NCI-H2171 treated with DMSO at 0.1 percent for 48 hours (cell line): ENCODE measurements at places on chromosomes 3 and 15.
A peak's percentile ranks its signal among the peaks of the same experiment; 100 is the strongest.

- no peak for DNase-seq
These were observed 14.4 kb upstream of the PLA2G4D start for GRCh38 chr15:42108806-42109205.

DNA sequence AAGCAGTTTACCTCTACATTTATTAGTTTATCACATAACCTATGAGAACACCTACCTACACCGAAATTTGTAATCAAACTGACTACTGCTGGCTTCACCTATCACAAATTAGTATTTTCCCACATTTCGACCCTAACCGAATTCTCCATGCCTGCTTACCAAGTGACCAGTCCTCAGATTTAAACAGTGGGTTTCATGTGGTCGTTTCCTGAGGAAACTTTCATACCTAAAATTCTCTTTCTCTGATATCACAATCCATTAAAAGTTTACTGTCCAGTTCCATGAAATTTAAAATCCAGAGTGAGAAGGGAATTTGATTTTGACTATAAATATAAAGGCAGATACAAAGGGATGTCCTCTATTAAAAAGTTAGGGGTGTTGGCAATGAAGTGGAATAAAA lies 1.9 kb downstream of the PLOD2 start:
- DNase-seq = no peak

DNA sequence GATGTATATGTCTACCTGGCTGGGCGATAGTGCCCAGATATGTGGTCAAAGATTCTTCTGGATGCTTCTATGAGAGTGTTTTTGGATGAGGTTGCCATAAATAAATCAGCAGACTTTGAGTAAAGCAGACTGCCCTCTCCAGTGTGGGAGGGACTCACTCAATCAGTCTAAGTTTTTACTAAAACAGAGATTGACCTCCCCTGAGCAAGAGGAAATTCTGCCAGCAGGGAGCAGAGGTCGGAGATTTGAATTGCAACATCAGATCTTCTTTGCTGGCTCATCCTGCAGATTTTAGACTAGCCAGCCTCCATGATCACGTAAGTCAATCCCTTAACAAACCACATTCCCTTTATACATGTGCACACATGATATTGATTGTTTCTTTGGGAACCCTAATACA lies 300.9 kb downstream of the MCTP2 start:
- no peak for DNase-seq

DNA sequence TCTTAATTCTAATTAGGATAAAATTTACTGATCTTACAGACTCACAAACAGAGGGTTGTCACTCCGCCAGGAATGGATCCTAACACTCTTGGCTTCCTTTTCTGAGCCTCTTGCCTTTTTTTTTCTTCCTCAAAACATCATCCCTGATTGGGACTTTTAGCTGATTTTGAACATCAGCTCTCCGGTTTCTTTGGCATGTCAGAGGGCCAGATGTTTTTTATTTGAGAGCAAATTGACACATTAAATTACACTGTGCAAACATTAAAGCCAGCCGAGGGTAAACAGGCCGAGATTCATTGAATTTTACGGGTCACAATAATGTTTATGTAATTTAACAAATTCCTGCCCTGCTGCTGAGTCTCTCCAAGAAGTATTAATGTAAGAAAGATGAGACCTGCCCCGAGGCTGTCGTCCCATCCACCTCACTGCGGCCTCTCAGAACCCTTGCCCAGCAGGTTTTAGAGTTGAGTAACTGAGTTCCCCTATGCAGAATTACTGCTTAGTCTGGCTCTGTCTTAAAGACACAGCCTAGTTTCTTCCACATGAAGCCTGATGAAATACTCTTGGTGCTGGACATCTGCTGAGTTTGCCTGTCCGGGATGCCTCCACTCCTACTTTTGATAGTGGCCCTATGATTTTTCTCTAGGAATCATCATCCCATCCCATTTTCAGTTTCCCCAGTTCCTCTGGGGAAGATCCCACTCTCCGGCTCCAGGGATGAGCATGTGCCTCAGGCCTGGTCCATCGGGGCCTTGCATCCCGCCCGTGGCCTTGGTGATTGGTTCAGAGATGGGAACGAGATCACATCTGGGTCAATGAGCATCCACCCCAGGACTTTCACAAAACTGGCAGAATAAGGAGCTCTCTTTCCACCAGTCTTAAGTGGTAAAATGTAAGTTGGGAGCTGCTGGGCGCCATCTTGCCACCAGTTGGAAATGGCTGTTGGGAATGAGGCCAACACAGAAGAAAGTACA lies 226.6 kb upstream of the TLE3 start:
- DNase-seq = peak; percentile 74

- no peak for DNase-seq
These were observed 35.6 kb downstream of the IMPG2 start for GRCh38 chr3:101284757-101285156.

- DNase-seq = no peak
These were observed 59.8 kb downstream of the PDIA5 start for GRCh38 chr3:123126653-123127052.

DNA sequence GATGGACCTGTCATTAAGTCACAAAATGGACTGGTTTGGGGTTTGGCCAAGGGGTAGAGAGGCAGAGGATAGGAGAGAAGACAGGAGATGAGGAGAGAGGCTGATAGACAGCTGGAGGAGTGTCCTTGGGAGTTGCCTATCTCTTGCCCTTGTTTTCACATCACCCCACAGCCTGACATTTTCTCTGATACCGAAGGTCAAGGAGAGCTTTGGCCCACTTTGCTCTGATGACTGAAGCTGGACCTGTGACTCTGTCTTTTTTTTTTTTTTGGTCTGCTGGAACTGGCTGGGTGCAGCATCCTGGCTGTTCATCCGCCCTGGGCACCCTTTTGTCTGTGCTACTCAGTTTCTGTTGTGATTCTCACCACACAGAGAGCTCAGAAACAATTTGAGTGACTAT lies 5.1 kb downstream of the GPD1L start:
- DNase-seq = no peak

DNA sequence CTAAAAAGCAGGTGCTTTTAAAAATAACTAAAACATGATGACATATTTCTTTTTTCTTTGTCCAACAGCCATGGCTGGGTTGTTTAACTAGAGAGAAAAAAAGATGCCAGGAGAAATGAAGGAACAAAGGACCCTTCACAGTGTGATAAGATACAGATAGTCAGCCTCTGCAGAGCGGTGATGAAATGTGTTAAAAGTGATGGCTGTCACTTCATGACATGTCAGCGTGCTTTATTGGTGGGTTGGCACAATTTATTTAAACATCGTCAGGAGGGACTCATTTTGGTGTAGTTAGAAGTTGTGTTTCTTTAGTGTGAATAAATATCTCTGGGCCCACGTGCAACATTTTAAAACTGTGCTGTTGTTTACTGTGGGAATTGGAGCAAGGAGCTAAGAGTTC lies 887.4 kb upstream of the CFAP20DC start:
- DNase-seq = no peak

DNA sequence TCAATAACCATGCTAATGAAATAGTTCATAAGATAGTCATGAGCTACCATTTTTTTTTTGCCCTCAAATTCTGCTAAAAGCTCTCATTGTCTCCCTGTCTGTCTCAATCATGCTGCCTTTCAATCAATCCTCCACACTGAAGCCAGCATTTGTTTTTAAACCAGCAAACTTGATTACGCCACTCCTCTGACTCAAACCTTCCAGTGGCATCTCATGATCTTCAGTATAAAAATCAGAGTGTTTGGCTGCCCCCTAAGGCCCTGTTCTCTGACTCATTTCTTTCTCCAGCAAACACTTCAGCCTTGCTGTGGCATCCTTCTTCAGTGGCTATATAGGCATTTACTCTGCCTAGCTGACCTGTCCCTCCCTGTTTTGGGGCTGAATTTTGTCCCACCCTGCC lies 36.0 kb upstream of the EOMES start:
- no peak for DNase-seq

- no peak for DNase-seq
These were observed 16.9 kb upstream of the KNG1 start for GRCh38 chr3:186700267-186700666.

DNA sequence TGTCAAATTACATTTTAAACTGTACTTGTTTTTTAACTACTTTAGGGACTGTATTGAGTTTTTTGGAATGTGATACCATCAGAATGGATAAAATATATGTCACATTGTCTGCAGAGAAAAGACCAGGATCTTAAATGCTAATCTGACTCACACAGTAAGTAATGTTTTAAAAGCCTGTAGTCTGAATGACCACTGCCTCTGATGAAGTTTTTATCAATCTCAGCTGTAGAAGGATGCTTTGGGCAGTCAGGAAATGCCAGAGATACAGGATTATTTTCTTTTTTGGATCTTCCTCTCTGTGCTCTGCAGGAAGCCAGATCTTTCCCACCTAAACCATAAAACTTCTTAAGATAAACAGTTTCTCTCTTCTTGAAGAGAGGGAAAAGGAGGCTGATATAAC lies 73.1 kb upstream of the PRTG start:
- DNase-seq = no peak

- DNase-seq = peak; percentile 51
These were observed 31.6 kb downstream of the CBLB start for GRCh38 chr3:105837143-105837740.

- no peak for DNase-seq
These were observed 298.6 kb upstream of the LYSMD4 start for GRCh38 chr15:100031665-100032357.

DNA sequence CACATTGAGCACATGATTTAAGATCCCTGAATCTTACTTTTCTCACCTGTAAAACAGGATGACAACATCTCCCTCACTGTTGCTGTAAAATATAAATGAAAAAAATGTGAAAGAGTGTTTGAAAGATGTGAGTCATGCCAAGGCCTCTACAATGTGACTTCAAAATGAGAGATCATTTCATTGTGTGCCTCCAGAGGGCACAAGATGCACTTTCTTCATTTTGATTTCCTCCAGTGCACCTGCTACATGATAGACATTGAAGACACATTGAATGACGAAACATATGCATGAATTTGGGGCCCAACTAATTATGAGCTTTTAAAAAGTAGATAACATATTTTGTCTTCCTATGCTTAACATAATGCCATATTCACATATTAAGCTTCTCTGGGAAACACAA lies 170.3 kb downstream of the MOBP start:
- DNase-seq = peak; percentile 0

DNA sequence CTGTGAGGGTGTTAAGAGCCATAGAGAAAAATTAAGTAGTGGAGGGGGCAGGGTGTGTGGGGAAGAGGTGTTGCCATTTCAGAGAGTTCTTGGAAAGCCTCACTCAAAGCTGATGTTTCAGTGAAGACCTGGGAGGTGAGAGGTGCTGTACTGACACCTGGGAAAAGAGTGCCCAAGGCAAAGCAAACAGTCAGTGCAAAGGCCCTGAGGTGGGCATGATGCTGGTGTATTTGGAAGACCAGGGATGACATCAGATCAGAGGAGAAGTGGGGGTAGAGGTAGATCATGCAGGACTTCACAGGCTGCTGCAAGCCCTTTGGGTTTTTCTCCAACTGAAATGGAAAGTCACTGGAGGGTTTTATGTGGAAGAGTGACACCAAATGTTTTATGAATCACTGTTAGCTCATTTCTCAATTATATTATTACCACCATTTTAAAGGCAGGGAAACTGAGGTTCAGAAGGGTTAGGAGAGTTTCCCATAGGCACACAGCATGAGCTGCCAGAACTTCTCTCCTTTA lies 42.8 kb upstream of the SMAD3 start:
- DNase-seq = no peak

- no peak for DNase-seq
These were observed 630.8 kb upstream of the KCNMB2 start for GRCh38 chr3:177905173-177906125.

- no peak for DNase-seq
These were observed 936.6 kb downstream of the ZPLD1 start for GRCh38 chr3:103371411-103371810.

DNA sequence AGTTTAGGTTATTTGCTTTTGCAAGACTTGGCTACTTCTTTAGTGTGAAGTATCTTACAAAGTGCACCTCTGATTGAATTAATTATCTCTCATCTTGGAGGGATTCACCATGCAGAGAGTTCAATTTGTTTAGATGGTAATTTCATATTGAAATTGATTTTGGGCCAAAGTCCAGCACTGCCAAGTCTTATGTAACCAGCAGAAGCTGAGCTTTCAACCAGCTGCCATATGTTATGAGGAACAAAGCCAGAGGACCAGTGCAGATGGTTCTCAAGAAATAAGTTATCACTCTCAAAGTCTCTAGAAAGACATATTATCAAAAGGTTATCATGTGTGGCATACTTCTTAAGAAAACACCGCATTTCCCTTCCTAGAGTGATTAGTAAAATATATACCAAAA lies 29.0 kb downstream of the ABHD6 start:
- peak; percentile 0 for DNase-seq

DNA sequence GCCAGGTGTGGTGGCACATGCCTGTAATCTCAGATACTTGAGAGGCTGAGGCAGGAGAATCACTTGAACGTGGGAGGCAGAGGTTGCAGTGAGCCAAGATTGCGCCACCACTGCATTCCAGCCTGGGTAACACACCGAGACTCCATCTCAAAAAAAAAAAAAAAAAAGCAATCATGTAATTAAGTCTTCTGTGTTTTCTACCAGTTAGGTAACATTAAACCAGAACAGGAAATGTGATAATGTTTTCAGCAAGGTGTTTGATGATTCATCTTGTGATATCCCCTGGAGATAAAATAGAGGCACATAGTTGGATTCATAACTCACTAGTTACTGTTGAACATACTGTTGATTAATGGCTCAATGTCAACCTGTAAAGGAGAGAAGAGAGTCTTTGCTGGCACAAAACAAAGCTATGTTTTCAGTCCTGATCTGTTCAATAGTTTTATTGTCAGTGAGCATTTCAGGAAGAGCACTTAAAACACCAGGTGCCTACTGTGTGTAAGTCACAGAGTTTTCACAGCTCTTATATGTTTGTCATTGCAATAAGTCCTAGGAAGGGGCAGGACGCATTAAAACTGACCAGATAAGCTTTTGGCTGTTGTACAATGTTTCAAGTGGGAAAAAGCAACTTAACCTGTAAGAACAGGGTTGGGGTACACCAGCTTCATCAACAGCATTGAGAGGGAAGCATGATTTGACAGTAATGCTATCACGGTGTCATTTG lies 19.5 kb downstream of the DNAJB11 start:
- DNase-seq = peak; percentile 27

- no peak for DNase-seq
These were observed 10.6 kb downstream of the HCN4 start for GRCh38 chr15:73357999-73358665.

DNA sequence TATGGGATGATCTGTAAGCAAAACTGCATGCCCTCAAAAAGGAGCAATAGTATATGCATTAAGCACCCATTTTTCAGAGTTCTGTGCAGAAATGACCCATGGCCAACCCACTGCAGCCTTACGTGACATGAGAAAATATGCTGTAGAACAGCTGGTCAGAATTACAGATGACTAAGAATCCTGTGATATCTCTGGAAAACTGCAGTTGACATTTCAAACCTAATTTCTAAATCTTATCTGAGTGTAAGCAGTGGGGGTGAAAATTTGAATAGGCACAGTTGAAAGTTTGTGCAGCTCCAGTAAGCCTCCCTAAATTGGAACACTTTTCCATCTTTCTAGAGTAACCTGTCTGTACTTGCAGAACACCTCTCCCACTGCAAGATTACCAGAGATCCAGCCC lies 28.7 kb upstream of the COL6A6 start:
- no peak for DNase-seq

- no peak for DNase-seq
These were observed 19.7 kb downstream of the DENND6A start for GRCh38 chr3:57673156-57673555.
